ENCODE measurements at places on chromosomes 3 and 15.

GRCh38 chr3:154976072-154976983 is 103.8 kb upstream of the MME start:
- DNase-seq = no peak

- no peak for DNase-seq
Observed at GRCh38 chr3:97711654-97712053, 52.9 kb upstream of the ARL6 start.

- no peak for DNase-seq
Observed at GRCh38 chr3:81663114-81663513, 98.3 kb downstream of the GBE1 start.

DNA sequence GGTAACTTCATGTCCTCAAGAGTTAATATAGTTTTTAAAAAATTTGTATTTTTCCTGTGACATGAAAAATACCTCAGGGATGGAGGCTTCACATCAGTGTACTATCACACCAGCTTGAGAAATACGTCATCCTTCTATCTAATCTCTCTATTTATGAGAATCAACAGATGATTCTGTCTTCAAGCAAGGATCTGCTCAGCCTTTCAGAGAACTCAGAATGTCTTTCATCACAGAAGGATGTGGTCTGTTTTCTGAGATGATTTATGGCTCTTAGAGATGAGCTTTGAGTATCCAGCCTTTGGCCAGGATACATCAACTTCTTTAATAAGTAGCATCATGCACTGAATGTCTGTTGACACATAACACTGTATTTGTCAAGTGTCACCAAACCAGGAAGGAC is 193.9 kb downstream of the DTWD1 start:
- no peak for DNase-seq

- DNase-seq = no peak
Observed at GRCh38 chr3:71579935-71580406, 3.6 kb downstream of the FOXP1 start.

DNA sequence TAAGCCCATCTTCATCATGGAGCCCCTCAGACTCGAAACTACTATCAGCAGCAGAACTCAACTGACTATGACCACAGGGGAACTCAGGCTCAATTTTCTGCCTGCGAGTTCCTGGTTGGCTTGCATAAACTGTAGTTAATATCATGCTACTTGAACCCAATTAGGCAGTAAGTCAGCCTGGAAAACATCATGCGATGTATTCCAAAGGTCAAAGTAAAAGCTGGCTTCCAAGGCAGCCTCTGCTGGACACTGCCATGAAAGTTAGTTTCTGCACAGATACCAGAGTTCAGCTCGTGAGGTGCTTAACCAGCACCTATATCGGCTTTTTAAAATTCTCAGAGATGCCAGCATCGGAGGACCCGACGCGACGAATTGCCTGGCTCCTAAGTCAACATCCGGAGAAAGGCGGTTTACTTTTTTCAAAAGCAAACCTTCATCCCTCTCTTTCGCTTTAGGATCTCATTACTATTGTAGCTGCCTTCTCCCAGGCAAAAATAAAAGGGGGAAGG is 3.8 kb downstream of the ANP32A start:
- DNase-seq = no peak

DNA sequence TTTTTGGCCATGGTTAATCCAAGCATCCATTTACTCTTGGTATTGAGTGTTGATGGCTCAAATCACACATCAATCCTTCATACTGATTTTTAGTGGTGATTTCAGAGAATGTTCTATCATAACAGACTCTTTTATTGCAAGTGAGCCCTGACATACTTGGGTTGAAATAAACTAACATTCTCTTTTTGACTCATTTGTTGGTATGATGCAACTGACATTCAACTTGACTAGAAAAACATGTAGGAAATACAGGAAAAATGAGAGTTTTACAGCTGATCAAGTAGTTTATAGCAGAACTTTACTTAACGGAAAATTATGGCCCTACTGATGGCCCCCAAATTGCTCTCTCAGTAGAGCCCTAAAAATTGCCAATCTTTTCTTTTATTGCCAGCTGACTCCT is 173.9 kb upstream of the CD96 start:
- no peak for DNase-seq

DNA sequence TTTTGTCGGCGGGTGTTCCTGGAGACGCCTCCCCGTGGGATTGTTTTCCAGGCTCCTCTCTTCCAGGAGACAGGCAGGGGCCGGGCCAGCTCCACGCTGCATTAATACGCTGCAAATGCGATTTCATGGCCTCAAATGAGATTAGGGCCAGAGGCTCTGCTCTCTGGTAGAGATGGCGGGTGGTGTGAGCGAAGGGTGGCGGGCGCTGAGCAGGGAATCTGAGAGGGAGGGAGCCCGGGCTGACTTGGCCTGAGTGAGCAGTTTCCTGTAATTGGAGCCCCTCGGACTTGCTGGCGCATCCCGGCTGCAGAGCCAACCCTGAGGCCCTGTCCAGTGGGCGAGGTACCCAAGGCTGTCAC is 7.4 kb upstream of the CCDC33 start:
- no peak for DNase-seq

DNA sequence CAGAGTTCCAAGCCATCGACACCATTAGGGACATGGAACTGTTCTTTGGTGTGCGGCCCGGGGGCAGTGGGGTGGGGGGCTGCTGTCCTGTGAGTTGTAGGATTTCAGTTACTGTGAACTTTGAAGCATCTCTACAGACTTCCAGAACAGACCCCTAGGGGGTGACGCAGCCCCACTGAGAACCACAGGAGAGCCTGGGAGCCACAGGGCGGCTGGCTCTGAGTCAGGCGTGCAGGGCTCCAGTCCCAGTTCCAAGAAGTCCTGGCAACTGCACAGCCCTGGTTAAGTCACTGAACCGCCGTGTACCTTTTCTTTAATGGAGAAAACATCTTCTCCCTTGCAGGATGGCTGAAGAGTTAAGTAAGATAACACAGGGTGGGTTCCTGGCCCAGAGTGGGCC is 23.5 kb upstream of the LRTM1 start:
- peak; percentile 7 for DNase-seq

GRCh38 chr3:177624528-177625495 is 427.5 kb upstream of the TBL1XR1 start:
- DNase-seq = no peak

DNA sequence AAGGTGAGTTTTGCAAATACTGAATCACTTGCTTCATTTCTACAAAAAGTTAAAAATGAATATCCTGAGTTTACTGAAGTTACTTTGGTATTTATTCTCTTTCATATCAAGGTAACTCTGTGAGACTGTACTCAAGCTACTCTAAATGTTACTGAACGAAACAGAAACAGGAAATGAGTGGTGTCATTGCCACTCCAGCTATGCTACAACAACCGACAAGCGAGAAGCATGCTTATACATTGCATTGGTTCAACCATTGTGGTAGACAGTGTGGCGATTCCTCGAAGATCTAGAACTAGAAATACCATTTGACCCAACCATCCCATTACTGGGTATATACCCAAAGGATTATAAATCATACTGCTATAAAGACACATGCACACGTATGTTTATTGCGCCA is 313.2 kb upstream of the THBS1 start:
- DNase-seq = no peak

DNA sequence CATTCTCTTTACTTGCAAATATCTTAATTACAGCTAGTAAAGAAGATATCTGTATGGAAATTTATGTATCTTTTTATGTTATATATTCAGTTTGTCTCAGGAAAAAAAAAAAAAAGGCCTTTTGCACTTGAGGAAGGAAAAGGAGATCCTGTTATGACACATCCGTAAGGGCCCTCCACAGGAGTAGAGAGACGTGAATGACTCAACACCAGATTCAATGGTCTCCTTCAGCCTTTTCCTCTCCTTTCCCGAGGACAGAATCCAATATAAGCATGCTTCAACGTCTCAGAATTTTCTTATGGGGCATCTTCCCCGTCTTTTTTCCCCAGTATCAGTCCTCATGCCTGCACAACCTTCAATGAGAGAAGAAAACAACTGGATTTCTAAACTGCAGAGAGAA is 340.3 kb downstream of the NTRK3 start:
- DNase-seq = no peak

- no peak for DNase-seq
Observed at GRCh38 chr3:187450431-187451190, 82.4 kb downstream of the RTP4 start.

DNA sequence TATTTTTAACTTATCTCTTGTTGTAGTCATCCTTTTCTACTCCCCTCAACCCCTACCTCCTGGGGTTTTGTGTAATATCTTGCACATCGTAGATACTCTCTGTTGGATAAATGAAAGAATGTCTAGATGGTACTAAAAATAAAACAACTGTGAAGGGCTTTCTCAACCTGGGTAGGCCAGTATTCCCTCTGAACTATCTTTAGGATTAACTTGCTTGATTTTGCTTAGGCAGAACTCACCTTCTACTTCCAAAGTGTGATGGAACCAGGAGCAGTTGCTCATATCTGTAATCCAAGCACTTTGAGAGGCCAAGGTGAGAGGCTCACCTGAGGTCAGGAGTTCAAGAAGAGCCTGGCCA is 32.8 kb upstream of the TIPARP start:
- DNase-seq = no peak

GRCh38 chr3:104879919-104880318 is 486.8 kb upstream of the ALCAM start:
- DNase-seq = no peak
